ENCODE measurements at places on chromosomes 5 and 9.

DNA sequence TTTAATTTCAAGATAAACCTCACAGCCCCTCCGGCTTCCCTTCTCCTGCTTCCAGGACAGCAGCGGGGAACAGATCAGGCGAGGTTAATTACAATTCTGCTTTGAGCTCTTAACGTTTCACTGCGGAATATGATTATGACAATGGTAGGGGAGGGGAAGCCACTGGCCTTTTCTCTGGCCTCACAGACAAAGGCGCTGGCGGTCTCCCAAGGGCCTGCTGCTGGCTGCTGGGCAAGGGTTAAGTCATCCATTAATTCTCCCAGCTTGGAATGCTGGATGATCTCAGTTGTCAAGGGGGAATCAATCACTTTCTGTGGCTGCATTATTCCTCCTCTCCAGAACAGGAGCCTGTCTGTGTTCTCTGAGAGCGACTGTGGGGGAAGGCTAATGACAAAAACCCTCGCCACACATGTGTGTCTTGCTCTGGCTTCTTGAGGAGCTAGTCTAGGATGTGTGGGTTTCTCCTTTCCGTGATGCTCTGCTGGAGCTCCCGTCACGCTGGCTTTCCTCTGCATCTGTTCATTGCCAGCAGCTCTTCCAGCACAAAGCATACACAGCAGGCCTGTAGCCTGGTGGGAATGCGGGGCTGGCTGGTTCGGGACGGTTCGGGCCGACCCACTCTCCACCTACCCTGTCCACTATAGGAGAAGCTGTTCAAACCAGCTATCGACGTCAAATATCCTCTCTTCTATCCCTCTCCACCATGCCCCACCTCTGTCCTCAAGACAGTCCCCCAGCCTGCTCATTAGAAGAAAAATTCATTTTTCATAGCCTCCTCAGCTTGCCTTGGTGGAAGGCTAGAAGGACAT, 82.8 kb downstream of the DCP2 start:
- no peak for DNase-seq

DNA sequence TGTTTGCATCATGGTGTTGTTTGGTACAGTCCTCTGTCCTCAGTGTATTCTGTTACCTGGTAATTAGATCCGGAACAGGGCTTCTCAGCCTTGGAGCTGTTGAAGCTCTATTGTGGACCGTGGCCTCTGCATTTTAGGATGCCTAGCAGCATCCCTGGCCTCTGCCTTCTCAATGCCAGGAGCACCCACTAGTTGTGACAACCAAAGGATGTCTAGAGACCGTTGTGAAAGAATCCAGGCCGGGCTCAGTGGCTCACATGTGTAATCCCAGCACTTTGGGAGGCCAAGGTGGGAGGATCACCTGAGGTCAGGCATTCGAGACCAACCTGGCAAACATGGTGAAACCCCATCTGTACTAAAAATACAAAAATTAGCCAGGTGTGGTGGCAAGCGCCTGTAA, 159.6 kb downstream of the CACNA1B start:
- DNase-seq = no peak

DNA sequence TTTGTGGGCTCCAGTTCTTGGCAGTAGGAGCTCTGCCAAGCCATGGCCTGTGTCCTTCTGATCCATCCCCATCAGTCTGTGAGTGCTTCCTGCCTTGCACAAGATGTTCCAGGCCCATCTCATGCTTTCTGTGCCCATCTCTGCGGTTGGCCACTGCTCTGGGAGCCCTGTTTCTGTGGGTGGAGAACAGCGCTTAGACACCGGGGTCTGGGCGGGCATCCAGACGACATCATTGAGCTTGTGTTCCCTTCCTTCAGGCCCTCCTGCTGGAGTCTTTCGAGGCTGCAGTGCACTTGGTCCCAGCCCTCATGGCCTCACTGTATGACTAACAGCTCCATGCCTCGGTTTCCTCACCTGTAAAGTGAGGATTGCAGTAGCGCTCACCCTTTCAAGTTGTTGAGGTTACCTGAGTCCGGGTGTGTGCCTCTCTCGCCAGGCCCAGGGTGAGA, 14.9 kb upstream of the CARD19 start:
- no peak for DNase-seq

DNA sequence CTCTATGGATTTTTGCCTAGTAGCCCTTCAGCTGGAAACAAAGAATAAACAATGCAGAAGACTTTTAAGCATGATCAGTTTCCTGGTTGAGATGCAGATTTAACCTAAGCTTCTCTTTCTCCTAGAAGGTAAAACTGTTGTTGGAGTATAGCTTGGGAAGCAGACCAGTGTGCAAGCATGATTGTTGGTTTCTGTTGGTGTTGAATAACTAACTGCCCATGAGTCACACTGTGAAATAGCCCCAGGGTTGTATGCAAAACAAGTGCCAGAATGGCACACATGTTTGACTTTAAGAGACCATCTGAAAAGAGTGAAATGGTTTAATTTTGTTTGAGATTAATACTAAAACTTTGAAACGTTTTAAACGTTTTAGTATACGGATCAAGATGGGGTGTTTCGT, 227.1 kb downstream of the ARHGEF28 start:
- DNase-seq = no peak

DNA sequence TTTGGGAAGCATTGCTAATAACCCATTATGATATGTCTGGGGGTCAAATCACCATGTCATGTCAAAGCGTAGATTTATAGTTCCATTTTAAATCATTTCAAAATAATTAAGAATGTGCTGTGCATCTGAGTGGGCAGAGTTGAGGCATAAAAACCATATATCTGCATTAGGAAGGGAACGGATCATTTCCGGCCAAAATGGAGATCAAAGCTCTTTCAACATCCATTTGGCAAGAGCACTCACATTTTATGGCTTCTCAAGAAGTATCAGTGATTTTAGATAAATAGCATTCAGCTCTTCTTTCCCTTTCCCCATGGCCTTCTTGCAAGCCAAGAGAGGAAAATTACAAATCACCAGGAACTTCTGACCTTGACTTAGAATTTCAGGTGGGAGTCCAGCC, 89.9 kb downstream of the HSPA4 start:
- DNase-seq = no peak

- DNase-seq = no peak
These were observed 8.6 kb downstream of the SLC36A2 start for GRCh38 chr5:151338734-151339133.
